ENCODE measurements at places on chromosomes 5 and 9.

- DNase-seq = no peak
Measured at GRCh38 chr9:89179540-89179894, 899 bp upstream of the SHC3 start.

DNA sequence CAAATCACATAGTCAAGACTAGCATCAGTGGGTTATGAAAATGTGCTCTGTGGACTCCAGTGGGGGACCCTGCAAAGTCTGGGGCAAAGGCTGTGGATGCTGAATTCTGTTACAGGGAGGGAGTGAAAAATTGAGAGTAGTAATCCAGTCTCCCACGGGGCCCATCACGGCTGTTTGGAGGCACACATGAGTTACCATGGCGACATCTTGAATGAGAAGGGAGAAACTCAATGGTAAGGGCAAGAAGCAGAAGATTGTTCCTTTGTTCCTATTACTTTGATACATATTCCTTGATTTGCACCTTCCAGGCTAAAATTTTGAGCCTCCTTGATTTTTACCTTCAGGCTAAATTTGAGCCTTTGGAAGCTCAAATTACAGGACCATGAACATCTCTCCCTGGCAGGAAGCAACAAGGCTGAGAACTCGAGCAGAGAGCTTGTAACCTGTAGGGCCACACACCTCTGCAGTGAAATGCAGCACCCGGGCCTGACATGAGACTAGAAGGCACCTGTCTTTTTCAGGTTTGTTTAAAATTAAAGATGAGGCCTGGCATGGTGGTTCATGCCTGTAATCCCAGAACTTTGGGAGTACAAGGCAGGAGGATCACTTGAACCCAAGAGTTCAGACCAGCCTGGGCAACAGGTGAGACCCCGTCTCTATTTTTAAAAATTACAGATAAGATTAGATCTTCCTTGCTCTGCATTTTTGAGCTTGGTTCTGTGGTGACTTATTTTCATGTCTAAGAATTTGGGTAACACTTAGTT is 31.0 kb upstream of the ZFR start:
- no peak for DNase-seq

- no peak for DNase-seq
Measured at GRCh38 chr5:168653626-168654025, 74.5 kb upstream of the PANK3 start.

DNA sequence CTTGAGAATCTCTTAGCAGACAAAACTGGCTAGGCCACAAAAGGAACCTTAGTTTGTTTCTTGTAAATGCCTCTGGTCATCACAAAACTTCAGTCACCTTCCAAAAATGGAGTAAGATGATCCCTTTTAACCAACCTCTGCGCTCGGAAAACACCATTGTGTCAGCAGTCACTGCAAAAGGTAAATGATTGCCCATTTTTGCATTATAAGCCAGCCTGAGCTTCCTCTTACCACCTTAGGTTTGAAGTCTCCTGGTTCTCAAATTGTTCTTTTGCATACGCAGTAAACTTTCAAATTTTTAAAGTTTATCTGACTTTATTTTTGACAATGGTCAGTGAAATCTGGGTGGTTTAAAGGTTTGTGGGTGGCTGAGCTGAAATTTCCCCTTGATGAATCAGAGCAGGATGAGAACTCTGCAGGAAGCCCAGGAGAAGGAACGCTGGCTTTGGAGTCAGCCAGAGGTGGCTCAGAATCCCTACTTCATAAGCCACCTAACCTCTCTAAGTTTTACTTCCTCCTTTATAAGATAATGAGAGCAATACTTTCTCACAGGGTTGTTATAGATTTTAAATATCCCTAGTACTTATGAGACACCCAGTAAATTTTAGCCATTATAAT is 131.4 kb downstream of the MED10 start:
- no peak for DNase-seq

GRCh38 chr9:86807367-86807976 is 139.8 kb downstream of the GAS1 start:
- no peak for DNase-seq

DNA sequence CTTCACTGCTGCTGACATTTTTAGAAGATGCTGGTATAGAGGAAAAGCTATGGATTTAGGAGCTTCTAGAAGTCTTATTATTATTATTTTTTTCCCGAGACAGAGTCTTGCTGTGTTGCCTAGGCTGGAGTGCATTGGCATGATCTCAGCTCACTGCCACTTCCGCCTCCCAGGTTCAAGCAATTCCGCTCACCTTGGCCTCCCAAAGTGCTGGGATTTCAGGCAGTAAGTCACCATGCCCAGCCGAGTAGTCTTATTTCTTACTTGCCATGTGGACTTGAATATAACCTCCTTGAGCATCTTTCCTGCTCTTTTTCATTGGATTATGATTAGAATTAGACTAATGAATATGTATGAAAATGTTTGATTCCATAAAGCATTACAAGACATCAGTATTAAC is 119.5 kb downstream of the NR3C1 start:
- no peak for DNase-seq

DNA sequence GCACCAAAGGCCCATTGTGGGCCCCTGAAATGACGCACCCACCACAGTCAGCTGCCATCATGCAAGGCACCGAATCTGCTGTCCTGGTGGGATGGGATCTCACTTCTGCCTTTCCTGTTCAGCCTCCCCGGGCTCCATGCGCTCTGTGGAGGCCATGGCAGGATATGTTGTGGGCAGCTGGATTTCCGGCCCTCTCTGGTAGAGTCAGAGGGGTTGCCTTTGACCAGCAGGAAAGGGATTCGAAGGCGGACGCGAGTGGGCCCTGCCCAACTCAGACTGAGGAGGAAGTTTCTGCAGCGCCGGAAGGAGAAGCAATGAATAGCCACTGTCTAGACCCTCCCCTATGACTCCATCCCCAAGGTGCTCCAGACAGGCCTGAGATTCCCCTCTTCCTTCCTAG is 35.5 kb downstream of the GADD45G start:
- no peak for DNase-seq

DNA sequence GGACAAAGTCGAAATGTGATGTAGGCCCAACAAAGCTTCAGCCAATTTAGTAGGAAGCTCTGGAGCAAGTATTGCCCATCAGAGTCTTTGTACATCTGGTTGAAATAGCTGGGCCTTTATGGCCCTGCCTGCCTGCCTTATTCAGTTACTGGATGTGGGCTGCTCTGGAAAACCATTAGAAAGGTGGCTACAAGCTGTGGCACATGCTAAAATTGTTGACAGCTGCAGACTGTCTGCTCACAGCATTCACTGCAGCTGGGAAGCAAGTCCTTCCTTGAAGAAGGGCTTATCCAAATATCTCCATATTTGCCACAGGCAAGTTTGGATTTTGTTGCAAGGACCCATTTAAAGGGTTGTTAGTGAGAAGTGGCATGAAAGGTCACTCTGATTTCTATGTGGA is 24.4 kb downstream of the SMIM15 start:
- DNase-seq = no peak

GRCh38 chr9:122071715-122072114 is 21.4 kb downstream of the TTLL11 start:
- no peak for DNase-seq

DNA sequence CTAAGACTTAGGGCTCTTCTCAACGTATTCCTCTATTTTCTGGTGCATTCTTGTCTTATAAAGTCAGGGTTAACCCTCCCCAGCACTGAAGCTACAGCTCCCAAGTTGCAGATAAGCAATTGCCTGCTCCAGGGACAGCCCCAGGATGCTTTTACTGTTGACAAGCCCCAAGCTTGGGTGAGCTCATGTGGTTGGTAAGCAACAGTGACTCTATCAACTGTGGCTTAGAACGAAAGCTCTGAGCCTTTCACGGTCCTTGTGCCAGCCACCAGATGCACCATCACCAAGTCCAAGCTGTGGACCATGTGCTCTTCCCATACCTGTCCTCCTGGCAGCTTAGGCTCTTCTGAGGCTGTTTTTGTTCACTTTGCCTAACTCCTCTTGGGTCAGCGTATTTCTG is 13.5 kb downstream of the ADRB2 start:
- DNase-seq = no peak

GRCh38 chr5:170442391-170442790 is 53.2 kb upstream of the KCNMB1 start:
- DNase-seq = no peak

DNA sequence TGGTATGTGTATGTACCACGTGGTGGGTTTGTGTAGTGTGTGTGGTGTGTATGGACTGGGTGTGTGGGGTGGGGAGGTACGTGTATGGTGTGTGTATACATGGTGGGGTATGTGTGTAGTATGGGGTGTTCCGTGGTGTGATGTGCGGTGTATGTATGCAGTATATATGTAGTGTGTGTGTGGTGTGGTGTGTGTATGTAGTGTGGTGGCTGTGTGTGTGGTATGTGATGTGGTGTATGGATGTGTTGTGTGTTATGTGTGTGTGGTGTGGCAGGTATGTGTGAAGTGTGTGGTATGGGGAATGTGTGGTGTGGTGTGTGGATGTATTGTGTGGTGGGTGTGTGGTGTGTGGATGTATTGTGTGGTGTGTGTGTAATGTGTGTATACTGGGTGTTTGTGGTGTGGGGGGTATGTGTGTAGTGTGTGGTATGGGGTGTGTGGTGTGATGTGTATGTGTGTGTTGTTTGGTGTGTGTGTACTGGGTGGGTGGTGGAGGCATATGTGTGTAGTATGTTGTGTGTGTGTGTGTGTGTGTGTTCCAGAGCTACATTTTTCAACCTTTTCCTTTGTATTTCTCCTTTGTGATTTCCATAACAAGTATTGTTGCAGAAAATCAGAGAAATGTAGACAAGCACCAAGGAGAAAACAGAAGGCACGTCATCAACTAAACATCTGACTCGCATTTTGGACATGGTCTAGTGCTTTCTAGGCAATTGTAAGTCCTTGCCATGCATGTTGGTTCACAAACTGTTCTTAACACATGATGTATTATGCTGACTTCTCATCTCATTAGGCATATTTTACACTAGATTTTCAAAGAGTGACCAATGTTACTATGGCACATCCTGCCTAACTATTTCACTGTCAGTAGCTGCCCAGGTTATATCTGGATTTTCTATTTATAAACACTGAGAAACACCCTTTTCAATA is 13.2 kb downstream of the SEMA4D start:
- no peak for DNase-seq

GRCh38 chr5:155616779-155617392 is 603.3 kb downstream of the KIF4B start:
- peak; percentile 14 for DNase-seq

GRCh38 chr9:124261736-124262648 is 4.2 kb downstream of the NEK6 start:
- no peak for DNase-seq

DNA sequence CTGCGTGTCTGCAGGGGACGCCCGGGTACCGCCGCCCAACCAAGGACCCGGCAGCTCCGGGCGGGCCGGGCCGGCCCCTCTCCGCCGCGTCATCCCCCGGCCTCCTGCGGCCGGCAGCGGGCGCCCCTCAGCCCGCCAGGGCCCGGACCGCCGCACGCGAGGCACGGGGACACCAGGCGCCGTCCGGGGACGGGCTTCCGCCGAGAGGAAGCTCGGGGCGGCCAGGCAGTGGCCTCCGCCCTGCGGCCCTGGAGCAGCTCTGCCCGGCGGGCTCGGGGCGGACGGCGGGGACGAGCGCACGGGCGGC is 373 bp downstream of the FBXW5 start:
- peak; percentile 42 for DNase-seq

GRCh38 chr5:178630951-178631350 is 4.1 kb upstream of the CLK4 start:
- no peak for DNase-seq

DNA sequence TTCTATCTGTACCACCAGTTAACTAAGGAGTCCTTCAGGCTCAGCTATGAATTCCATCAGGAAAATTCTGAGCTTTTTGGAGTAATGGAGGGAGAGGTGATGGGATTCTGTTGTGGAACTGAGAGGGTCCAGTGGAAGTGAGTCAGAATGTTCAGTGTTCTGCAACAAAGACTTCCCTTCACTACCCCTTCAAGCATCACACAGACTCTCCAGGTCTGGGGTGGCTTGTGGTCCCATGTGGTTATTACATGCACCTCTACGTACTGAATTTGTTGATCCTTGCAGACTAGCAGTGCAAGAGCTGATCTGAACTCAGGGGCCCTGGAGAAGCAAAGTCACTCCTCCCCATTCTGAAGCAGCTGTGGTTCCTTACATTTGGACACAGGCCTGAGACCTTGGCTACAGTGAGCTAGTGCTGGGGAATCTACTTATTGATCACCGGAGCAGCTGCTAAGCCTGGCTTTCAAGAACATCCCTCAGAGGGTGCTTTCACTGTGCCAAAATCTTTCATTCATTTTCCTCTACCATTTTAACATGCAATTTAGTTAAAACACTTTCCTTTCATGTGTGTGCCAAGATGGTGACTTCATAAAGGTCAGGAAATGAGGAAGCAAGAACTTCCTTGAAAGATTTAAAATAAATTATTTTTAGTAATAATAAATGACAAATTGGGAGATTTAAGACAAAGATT is 75.0 kb upstream of the TNC start:
- no peak for DNase-seq

- DNase-seq = no peak
Measured at GRCh38 chr5:90983711-90984124, 399.4 kb downstream of the ARRDC3 start.

DNA sequence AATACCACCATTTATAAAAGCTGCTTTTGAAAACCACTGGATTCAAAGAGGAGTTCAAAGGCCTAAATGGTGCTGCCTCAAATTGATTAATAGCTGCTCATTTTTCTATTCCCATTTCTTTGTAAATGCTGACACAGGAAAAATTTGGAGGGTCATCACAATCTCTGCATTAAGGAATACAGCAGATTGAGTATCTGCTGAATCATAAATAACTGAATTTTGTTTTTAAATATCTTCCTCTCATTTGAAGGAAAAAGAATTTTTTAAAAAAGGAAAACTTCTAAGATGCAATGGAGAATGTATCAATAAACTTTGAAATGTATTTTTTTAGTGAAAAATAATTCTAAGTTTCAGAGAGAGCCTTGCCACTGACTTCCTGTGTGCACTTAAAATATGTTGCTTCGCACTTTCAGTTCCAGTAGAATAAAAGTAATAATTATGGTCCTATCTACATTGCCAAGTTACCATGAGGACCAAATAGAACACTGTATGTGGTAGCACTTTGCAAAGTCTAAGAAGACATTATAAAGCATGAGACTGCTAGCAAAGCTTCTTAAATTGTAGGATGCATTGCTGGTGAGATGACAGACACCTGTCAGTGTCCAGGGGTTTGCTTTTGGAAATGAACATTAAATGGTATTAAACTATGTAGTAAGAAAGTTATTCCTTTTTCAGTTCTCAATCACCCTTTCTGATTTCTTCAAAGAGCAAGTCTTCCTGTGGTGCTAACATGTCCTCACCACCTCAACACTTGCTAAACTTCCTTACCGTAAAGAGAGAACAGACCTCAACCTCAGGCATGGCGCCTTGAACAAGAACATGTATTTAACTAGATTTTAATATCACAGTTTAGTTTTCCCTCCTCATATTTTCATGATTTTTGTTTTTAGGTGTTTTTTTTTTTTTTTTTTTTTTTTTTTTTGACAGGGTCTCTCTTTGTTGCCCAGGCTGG is 555.1 kb downstream of the EBF1 start:
- no peak for DNase-seq

DNA sequence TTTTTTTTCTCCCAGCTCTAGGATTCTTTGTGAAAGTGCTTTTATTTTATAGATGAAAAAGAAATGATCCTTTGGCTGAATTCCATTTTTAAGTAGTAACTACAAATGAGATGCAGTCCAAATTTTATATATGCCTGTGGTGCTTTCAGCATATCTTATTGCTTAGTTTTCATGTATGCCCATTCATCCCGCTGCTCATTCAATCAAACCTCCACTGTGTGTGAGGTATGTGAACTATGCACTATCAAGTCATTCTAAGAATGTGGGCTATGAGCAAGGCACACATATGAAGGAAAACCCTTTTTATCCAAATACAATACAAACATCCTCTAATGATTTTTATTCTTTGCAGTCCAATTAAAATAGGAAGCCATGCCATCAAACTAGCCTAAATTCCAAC is 1069.1 kb upstream of the DMAC1 start:
- no peak for DNase-seq
